WERI-Rb-1 (cell line): ENCODE measurements at places on chromosomes 12 and 14.

GRCh38 chr14:91237219-91237618 is 7.3 kb downstream of the GPR68 start:
- no peak for DNase-seq

DNA sequence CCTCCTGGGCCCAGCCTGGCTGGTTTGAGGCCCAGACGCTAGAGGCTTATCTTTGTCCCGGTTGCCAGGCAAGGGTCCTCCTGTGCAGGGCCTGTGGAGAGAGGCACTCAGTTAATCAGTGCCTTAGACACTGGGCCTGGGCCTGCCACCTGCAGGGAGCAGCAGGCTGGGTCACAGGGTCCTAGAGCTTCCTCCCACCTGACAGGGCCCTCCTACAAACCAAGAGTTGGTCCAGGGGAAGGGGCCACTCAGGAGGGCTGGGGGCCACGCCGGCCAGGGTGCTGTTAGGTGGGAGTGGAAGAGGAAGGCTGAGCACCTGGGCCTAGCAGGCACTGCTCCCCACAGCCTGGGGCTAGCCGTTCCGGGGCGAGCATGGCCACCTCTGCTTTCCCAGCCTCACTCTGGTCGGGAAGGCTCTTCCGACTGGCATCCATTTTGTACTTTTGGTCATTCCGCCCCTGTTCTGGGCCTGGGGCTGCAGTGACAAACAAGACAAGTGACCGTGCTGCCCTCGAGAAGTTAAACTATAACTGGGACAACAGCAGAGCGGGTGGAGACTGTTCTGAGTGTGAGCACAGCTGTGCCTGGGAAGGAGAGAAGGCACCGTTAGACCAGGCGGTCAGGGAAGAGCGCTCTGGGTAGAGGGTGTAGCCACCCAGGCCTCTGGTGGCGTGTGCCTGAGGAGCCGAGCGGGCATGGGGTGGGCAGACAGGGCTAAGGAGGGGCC is 27.2 kb downstream of the FBRSL1 start:
- no peak for DNase-seq

GRCh38 chr14:100629098-100629497 is 41.9 kb upstream of the BEGAIN start:
- no peak for DNase-seq

DNA sequence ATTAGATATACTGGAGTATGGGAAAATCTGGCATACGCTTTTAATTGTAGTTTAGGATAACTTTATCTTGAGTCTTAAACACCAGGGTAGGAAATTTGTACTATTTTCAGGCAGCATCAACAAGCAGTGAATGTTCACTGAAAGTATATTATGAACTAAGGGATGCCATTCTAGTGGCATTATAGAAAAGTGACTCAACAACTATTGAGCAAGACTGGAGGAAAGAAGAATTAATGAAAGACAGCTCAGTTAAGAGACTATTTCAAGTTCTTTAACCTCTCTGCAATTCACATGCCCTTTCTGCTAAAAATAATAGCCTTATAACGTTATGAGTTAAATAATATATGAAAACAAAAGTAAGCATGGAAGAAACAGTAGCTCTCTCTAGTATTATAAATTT is 343.1 kb downstream of the FSCB start:
- no peak for DNase-seq

- DNase-seq: no peak
These were observed 69.3 kb downstream of the SLC35F4 start for GRCh38 chr14:57796556-57796955.

GRCh38 chr12:104201238-104202001 is 14.2 kb upstream of the TXNRD1 start:
- DNase-seq: peak; percentile 50

DNA sequence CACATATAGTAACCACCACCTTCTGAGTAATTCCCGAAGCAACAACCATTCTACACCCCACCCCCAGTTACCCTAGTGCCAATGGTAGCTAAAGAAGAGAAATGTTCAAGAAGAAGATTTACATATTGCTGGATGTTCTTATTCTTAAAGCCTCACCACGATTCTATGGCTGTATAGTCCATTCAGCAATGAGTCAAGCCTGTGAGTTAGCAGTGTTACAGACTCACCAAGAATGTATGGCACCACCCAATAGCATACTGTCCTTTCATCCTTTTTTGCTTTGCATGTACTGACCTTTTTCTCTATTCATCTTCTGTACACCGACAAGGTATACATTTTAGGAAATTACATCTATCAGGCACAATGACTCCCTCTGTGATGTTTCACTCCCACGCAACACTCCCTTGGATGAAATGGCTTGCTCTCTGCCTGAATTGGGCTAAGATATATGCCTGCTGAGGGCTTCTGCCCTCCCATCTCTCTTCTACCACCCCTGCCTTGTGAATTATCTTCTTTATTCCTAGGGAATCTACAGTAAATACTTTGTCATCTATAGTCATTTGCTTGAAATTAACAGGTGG is 945.8 kb downstream of the DIO2 start:
- no peak for DNase-seq

DNA sequence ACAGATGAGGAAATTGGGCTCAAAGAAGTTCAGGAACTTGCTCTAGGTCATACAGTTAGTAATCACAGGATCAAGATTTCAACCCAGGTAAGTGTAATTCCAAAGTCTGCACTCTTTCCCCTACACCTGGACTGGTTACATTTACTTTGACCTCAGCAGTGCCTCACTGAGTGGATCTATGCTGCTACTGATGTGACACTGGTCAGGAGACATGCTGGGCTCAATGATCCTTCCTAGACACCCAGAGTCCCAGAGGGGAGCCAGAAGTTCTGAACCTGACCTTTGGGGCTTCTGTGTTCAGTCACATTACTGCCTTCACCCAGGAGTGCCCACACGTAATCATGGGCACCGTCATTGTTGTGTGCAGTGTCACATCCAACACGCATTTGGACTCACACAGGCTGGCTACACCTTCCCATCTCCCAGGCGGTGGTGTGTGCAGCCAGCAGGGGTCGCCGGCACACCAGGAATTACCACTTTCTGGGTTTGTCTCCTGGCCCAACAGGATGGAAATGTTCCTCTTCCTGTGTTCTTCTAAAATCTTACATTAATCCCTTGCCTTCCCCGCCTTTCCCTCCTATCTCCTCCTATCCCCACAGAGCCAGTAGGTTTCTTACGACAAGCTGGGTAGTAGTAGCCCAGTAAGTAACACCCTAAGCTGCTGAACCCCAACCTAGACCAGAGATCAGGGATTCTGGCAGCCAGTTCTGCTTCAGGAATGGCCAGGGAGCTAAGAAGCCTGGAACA is 25.6 kb downstream of the CALCOCO1 start:
- DNase-seq: peak; percentile 88

DNA sequence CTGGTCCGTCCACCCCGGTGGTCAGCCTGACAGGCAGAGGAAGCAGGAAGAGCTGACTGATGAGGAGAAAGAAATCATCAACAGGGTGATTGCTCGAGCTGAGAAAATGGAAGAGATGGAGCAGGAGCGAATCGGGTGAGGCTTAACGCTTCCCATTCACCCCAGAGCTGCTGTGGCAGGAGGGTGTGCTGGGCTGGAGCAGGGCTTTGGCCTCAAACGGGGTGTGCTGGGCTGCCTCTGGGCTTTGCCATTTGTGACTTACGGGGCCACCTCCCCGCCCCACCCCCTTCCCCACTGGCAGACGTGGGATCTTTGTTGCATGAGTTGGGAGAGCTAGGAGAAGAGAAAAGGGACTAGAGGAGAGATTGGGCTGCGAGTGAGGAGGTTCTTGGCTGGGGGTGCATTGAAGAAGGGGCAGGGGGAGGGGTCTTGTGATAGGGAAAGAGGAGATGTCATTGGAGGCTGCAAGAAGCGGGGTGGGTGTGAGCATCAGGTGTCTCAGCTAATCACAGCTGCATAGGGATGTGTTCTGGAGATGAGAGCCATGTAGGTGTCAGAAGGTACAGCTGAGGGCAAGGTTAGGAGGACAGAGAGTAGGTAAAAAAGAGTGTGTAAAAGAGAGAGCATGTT is 56.3 kb downstream of the RPH3A start:
- no peak for DNase-seq
